ENCODE measurements at places on chromosomes 3 and 15. TPM values are rescaled to one million over a fixed set of nuclear protein-coding genes. Genes with fewer than 3 reads are reported as not detected.

Gene AEN
- 19.2 TPM for total RNA-seq

DNA sequence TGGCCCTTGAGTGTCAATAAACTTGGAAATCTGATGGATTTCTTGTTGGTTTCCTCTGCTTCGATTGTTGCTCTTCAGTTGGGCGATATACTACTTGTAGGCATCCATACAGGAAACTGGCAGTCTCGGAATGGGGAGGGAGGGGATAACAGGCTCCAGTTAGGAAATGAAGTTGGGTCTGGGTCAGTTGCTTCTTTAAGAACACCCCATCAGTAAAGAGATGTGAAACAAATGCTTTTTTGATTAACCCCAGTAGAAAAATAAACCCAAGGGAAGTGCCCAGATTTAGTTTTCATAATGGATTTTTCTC lies 681 bp downstream of the CHMP2B start:
- DNase-seq = no peak

GRCh38 chr15:85879334-85880163 lies 84.8 kb upstream of the KLHL25 start:
- no peak for DNase-seq

- no peak for DNase-seq
These were observed 429.7 kb downstream of the RAP2B start for GRCh38 chr3:153591561-153592245.

GRCh38 chr3:16841041-16841753 lies 43.6 kb upstream of the PLCL2 start:
- no peak for DNase-seq

Gene WDR93
- total RNA-seq = not detected

GRCh38 chr3:53705024-53705745 lies 141.0 kb downstream of the CHDH start:
- DNase-seq = peak; percentile 14

- no peak for DNase-seq
These were observed 15.7 kb downstream of the GK5 start for GRCh38 chr3:142209655-142210054.

Gene FOXL2
- not detected for total RNA-seq

Gene ACTRT3
- total RNA-seq = 1.3 TPM

Gene GYG1
- total RNA-seq = 16.6 TPM

DNA sequence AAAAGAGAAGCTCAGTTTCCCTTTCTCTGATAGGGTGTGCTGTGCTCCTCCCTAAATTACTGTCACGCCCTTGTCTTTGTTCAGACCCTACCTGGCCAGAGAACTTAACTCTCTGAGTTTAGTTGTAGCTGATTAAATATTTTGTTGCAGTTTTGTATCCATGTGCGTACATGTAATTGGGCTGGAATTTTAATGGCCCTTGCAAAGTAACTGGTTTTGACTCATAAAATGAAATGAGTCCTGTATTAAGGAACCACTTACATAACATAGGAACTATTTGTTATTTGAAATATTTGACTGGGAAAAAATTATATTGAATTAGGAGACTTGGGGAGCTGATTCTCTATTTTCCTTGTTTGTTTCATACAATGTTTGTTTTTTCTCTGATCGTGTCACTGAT lies 80.2 kb downstream of the LRRK1 start:
- no peak for DNase-seq

Gene GRK7
- not detected for total RNA-seq

GRCh38 chr15:50112488-50113186 lies 6.4 kb downstream of the ATP8B4 start:
- DNase-seq = no peak

GRCh38 chr15:41876689-41877088 lies 17.2 kb downstream of the SPTBN5 start:
- no peak for DNase-seq

Gene RPL39L
- 1.1 TPM for total RNA-seq

DNA sequence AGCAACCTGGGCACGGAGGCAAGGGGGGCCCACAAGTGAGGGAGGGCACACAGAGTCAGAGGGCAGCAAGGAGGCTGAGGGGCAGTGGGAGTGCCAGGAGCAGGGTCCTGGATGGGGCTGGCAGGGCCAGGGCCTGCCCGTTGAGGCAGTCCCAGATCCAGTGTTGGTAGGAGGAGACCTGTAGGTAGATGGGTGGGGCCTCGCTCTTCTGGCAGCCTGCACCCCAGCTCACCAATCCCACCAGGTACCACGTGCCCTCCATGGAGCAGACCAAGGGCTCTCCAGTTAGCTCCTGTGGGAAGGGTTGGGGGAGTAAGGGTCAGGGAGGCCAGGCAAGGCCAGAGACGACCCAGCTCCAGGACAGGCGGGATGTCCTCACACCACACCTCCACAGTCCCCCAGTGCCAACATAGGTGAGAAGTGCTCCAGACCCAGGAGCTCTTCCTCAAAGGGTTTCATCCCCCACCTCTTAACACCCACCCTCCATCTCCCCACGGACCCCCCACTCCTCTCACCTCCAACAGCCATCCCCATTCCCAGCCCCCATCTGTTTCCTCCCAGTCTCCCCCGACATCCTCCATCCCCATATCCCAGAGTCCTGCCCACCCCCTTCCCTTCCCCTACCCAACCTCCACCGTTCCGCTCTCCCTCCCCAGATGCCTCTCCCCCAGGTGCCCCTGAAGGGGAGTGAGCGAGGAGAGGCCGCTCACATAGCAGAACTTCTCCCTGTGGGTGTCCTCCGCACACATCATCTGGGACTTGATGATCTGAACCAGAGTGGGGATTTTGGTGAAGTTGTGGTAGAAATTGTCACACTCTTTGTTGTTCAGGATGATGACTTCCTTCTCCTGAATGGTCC lies 5.2 kb downstream of the PRSS50 start:
- DNase-seq = no peak

DNA sequence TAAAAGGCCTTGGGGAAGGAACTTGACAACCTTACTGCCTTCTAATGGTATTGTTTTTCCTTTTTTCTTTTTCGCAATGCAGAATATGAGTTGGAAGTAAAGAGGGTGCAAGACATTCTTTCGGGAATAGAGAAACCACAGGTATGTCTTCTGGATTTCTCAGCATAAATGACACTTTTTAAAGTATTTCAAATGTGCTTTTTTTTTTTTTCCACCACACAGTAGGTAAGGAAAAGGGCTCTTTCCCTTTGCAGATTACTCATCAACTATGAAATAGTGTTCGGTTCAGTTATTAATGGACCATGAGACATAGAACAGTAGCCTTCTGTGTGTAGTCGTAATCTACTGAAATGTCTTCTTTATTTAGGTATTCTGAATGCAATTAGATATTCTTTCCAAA lies 162.4 kb downstream of the GHSR start:
- no peak for DNase-seq

Measured in liver (tissue), 10 donors.